ENCODE measurements at places on chromosomes 5 and 9. TPM values are rescaled to one million over a fixed set of nuclear protein-coding genes. Genes with fewer than 3 reads are reported as not detected.

The WNT8A gene
- not detected for total RNA-seq

The ZNF483 gene
- total RNA-seq: 41.5 TPM

DNA sequence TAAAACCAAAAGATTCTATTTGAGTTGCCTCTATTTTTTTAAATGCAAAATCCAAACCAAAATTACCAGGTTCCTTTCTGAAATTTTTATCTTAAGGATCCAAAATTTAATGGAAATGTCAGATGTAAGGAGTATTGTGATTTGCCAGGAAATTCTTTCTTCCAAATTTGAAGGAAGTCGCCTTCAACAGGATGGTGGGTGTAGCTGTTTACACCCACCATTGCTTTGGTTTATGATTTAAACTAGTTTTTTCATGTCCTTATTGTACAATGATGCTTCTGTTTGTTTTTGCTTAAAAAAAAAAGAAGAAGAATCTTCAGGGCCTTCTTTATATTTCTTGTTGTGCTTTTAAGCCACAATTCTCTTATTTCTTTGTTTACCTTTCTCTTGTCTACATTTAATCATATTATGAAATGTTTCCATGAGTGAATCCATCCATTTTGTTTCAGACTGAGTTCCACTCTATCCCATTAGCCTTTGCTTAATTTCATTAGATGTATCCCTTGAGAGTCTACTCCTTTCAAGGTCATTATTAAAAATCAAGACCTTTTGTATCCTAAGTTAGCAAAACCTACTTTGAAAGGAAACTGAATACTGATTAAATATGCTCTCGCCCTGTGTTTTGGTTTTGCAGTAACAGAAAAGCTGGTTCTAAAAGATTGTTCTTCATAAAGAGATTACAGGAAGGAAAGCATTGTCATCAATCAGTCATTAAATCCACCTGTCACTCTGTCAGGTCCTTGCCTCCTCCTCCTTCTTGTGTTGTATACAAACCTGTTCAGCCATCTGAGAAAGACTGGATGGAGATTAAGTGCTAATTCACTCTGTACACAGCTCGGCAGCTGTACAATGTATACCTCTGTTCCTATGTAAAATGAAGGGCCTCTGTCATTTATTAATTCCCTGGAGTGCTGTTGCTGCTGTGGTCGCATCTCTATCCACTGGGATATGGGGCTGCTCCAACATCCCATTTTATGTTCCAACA, 45.5 kb upstream of the SLC2A8 start:
- DNase-seq: no peak

GRCh38 chr5:63743096-63743798, 219.0 kb downstream of the HTR1A start:
- DNase-seq: no peak

The DRD1 gene
- 1.3 TPM for total RNA-seq

- DNase-seq: no peak
Observed at GRCh38 chr5:128144491-128144890, 60.9 kb downstream of the SLC12A2 start.

GRCh38 chr5:125713109-125713805, 710.0 kb upstream of the GRAMD2B start:
- DNase-seq: no peak

DNA sequence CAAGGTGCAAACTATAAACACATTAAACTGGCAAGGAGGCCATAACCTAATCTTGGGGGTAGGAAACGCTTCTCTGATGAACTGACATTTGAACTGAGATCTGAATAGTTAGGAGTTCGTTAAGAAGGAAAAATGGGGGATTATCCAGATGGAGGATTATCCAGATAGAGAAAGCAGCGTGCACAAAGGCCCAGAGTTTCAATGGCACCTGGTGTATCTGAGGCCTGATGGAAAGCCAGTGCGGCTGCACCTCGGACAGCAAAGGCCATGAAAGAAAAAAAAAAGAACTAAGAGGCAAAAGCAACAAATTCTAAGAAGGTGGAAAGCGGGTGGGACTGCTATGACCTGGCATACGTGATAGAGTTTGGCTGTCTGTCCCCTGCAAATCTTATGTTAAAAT, 13.0 kb upstream of the CTNNAL1 start:
- no peak for DNase-seq

The PCDHA7 gene
- 17.1 TPM for total RNA-seq

The PCDHGB4 gene
- 25.1 TPM for total RNA-seq

DNA sequence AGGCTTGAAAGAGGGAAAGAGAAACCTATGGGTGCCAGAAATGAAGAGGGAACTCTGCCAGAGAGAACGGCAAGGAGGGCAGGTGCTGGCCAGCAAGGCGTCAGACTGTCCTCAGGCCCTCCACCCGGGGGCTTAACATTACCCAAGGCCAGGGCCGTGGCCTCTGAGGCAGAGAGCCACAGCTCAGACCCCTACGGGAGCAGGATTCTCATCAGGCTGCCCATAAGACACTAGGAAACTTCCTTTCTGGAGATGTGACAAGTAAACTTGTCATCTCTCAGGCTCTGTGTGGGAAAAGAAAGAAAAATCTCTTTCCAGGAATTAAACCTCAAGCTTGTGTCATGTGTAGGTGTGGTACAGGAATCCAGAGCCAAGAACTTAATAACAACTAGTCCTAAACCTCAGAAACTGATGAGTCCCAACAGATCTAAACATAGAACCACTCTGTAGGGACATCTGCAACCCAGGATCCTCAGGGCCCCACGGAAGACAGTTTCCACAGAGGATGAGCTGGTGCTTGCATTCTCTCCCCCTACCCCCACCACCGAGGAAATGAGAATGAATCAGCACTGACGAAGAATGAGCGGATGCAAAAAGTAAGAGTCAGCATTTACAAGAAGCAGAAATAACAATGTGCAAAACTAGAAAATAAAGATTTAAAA, 74.3 kb downstream of the DCP2 start:
- DNase-seq: no peak

The CDX1 gene
- not detected for total RNA-seq

DNA sequence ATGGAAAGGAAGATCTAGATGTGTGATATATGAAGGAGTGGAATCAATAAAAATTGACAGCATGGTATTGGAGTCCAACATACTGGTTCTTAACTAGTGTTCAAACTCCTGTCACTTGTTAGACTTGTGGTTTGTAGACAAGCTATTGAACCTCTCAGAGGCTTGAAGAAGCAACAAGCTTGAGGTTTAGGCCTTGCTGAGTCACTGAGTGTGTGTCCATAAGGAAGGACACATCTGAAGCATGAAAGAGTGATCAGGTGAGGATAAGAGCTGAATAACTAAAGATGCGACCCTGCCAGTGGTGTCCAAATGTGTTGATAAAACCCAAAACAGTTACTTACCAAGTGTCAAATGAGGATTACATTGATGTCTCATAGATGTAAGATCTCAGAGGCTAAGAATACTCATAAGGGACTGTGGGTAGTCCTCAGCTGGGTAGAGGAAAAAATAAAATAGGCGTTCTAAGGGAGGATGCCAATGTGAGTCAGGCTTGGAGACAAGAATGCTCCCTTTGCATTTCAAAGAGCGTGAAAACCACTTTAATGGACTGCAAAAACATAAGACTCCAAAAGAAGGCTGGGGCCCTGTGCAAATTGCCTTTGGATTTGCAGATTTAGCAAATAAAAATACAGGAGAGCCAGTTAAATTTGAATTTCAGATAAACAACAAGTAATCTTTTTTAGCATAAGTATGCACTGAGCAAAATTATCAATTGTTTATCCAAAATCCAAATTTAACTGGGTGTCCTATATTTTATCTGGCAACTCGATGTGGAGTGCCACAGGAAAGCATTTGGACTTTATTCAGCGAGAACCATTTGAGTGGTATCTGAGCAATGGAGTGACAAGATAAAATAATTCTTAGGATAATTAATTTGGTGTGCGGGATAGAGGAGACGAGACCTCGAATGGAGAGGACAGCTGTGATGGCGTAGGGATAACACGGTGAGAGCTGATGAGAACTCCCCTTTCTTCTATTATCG, 757.3 kb upstream of the WWC1 start:
- DNase-seq: no peak

DNA sequence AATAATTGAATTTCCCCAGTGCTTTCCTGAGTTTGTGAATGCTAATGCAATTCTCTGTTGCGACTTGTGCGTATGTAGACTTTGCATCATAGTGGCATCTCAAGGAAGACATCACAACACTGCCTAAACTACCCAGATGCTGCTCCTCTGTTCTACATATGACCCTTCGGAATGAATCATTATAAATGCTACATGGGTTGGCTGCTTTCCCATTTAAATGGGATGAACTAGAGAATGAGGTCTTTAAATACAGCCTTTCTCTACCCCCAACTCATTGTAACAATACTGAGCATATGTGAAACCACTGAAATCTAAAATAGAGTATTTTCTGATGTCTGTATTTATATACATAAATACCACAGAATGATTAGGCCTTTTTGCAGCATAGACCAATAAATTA, 136.6 kb upstream of the ICE1 start:
- DNase-seq: no peak

DNA sequence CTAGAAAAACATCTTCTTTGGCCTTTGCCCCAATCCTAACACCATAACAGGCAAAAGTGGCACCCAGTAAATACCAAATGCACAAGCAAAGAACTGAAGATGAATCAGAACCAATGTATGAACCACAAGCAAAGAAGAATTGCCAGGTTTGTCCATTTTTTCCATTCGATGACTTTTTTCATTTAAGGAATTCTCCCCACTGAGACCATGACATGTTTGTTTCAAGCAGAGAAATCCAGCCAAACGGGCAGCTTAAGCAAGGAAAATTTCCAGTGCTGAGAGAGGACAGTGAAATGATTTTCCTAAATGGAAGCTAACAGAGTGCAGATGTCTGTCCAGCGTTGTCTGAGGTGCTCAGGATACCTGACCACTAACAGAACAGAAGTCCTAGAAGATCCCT, 203.7 kb downstream of the ADAMTS12 start:
- no peak for DNase-seq

DNA sequence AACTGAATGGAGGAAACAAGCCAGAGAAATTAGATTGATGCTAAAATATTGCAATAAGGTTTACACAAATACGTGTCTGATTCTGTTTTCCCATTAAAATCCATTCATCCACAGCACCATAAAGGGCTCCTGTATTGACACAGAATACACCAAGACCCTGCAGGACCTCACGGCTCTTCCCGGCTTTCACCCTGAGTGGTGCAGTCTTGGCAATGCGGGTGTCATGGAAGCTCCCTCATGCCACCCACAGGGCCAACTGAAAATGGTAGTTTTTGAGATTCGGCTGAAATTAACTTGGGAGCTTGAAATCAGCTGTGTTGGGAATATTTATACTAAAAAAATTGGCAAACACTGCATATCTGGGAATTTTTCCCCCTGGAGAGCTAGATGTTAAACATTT, 17.3 kb upstream of the EXOC3 start:
- DNase-seq: no peak

DNA sequence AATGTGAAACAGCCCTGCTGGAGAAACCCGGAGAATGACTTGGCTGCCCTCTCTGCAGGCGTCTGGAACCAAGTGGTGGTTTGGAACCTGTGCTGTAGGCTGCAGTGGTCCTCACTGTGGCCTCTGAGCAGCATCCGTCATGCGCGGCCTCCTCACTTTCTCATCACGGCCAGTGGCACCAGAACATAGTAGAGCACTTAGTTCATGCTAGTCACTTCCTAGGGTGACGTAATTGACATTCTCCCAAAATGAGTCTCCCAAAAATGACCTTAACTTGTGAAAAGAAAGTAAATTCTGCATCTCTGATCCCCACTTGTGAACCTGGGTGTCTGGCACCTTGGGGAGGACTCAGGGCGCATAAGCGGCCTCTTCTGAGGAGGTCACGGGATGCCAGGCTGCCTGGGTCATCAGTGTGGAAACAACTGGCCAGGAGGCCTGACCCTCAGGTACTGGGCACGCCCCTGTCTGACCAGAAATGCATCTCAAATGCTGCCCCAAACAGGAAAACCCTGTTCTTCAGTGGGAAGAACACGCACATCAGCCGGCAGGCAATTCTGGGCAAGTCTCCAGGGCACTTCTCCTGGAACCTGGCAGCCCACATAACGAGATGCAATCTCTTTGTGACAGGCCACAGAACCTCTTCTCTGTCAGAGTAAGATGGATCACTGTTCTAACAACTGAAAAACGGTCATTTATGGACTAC, 36.6 kb upstream of the SPTLC1 start:
- peak; percentile 58 for DNase-seq

DNA sequence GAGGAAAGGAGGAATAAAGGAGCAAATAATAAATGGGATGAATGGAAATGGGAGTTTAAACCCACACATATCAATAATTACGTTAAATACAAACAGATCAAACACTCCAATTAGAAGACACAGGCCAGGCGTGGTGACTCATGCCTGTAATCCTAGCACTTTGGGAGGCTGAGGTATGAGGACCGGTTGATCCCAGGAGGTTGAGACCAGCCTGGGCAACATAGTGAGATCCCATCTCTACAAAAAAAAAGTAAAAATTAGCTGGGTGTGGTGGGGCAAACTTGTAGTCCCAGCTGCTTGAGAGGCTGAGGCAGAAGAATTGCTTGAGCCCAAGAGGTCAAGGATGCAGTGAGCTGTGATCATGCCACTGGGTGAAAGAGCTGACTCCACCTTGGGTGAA, 3.7 kb downstream of the BAAT start:
- no peak for DNase-seq

The RC3H2 gene
- 84.9 TPM for total RNA-seq

DNA sequence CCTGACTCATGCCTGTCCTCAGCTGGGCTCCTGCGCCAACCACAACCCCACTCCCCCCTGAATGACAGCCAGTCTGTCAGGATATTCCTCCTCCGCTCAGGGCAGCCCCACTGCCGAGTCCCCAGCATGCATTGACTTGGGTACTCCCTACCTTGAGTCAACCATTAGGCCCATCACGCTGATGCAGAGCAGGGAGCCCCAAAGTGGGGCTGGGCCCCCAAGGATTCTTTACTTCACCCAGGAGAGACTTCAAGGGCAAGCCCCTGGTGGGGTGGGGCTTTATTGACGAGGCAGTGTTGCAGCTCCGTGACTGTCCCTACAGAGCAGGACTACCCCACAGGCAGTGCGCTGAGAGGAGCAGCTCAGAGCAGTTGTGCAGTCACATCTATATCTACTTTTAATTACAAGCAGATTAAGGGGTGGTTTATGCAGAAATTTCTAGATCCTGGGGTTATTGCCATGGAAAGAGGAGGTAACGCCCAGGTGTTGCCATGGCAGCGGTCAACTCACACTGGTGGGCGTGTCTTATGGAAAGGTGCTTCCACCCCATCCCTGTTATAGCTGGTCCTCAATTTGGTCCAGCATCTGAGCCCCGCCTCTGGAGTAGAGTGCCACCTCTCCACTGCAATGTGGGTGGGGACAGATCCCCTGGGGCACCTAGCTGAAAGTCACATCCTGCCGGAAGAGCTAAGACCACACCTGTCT, 32.1 kb upstream of the FCN1 start:
- DNase-seq: no peak

The SPINK6 gene
- not detected for total RNA-seq

GRCh38 chr5:79257314-79257713, 21.4 kb downstream of the JMY start:
- no peak for DNase-seq

GRCh38 chr9:98318834-98319478, 63.5 kb upstream of the TBC1D2 start:
- no peak for DNase-seq

GRCh38 chr5:133679534-133679933, 67.2 kb upstream of the FSTL4 start:
- DNase-seq: no peak

Measured in cerebellum (tissue), 4 donors.